ENCODE measurements at places on chromosomes 13 and 19.

GRCh38 chr19:7492558-7492957, 3.7 kb upstream of the PEX11G start:
- DNase-seq, result no peak

DNA sequence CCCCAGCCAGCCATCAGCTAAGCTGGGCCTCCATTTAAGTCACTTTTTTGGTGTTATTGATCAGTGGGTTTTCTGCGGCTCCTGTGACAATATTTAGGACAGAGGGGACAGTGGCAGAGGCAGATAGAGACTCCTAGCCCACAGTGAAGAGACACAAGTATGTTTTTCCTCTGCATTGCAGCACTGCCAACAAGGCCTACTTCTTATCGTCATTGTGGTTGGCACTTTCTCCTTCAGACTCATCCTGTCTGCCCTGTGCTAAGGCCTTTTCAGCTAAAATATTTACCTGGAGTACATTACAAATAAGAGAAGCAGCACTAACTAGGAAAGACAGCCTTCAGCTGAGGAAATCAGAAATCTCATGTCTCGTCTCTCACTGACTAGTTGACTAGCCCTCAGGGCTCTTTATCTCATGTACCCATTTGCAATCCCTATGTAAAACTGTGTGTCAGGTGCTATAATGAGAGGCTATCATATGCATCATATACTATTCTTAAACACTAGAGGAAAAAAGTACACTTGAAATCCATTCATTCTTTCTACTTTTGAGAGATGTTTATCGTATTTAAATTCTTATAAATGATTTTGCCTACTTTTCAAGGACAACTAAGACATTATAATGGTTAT, 62.2 kb downstream of the ZAR1L start:
- no peak for DNase-seq

GRCh38 chr19:6527893-6528543, 2.8 kb upstream of the TNFSF9 start:
- no peak for DNase-seq

DNA sequence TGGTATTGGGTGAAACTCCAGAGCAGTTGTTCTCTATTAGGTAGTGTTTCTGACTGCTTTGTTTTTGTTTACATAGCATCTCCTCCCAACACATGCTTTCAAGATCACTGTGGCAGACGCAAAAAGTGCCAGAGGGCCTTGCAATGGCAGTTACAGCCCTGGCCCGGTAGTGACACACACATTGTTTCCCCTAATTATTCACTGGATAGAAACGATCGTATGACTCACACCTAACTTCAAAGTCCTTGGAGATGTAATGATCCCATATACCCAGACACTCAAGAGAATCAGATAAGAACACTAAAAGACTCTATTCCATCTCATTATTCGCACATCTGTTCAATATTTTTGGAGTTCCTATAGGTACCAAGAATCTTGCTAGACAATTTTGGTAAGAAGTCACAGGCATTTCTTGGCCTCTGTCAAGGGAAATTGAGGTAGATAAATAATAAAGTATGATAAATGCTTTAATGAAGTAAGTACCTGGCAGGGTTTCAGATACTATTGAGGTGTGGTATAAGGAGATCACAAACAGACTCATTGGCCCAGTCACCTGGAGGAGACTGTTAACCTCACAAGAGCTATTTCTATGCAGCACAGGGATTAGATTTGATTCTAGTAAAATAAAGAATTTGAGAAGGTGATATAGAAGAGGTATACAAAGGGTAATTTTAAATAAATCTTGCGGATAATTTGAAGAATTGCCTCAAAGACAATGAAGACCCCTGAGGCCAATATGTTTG, 485.3 kb downstream of the SLITRK6 start:
- DNase-seq, result no peak

DNA sequence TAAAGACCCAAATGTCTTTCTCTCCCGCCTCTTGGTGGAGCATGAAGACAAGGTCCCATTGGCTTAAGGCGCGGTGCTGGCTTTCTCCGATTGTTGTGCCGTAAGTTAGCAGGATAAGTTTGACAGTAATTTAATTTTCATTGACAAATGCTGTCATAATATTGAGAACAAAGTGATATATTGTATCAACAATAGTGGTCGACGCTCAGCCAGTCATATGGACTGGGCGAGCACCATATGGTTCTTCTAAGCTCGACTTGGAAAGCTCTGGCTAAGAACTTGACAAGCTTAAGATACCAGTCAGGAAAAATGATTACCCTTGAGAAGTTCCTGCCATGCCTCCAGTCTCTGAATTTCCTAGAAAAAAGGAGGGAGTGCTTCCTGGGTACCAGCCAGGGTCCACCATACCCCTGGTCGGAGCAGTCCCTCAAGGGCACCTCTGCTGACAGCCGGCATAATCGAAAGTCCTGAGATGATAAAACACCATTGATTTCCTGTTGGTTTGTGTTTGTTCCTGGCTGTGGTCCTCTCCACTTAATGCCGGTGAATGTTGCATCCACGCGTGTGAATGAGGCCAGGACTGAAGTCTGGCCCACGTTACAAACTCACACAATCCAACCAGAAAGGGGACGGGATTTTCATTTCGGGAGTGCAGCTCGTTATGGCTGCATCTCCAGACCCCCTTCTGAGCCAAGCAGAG, 262.1 kb downstream of the ZNF536 start:
- no peak for DNase-seq

DNA sequence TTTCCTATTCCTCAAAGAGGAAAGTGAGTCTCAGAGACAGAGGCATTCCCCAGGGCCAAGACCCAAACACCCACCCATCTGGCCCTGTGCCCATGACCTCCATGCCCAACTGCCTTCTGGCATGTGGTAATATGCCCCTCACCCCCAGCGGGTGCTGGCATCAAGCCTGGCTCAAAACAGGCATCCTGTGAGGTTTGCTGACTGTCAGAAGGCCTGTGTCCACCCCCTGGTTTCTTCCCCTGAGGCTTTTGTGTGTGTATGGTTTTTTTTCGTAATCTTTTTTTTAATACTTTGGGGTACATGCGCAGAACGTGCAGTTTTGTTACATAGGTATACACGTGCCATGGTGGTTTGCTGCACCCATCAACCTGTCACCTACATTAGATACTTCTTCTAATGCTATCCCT, 7.6 kb upstream of the KANK2 start:
- no peak for DNase-seq

DNA sequence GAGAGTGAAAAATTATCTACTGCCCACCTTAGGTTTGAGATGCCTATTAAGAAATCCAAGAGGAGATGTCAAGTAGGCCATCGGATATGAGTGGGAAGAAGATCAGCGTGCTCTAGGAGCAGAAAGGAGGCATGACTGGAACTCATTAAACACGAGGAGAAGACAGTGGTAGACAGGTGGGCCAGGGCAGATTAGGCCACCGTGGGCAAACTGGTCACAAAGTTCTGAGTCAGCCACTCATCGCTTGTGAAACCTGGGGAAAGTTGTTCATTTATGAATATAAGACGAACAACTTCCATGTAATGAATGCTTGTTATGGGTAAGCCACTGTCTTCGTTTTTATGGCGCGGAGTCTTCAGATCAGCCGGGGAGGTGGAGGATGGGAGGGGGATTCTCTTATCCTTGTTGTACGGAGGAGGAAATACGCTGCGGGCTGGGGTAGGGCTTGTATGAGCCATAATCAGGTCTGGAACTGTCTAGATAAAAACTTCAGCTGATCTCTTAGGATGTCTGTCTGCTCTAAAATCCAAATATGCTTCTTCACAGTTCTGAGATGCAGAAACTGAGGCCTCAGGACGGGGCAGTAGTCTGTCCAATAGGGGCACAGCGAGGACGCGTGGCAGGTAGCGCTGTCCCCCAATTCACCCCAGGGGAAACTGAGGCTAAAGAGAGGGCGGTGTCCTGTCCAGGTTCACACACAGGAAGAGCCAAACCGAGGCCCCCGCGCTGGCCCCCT, 1.1 kb upstream of the ZNF444 start:
- no peak for DNase-seq

GRCh38 chr19:11092181-11092538, 2.9 kb downstream of the LDLR start:
- DNase-seq, result no peak

DNA sequence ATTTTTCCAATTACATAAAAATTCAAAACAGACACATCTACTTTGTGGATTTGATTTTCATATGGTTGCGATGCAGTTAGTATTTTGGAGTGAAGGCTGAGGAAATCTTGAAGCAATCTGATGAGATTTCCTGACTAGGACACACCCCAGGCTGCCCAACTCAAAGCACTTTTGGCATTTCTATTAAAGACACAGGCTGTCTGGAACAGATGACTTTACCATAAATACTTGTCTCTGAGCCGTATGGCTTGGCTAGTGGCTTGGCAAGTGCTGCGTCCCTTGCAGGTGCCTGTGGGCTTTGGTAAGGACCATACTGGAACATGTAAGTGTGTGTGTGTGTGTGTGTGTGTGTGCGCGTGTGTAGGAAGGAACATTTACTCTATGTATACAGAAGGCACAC, 218.8 kb downstream of the FGF9 start:
- no peak for DNase-seq

- DNase-seq, result no peak
Measured at GRCh38 chr13:84865783-84866221, 933.4 kb downstream of the SLITRK6 start.

- DNase-seq, result no peak
Measured at GRCh38 chr13:64274481-64275217, 2859.0 kb upstream of the PCDH20 start.

- DNase-seq, result no peak
Measured at GRCh38 chr19:19542507-19542906, 4.4 kb downstream of the CILP2 start.

DNA sequence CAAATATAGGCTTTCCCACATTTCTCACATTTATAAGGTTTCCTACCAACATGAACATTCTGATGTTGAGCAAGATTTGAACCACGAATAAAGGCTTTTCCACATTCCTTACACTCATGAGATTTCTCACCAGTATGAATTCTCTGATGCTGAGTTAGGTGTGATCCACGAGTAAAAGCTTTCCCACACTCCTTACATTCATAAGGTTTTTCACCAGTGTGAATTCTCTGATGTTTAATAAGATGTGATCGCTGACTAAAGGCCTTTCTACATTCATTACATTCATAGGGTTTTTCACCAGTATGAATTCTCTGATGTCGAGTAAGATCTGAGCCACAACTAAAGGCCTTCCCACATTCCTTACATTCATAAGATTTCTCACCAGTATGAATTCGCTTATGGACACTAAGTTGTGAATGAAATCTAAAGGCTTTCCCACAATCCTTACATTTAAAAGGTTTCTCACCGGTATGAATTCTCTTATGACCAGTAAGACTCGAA, 19.0 kb downstream of the ZNF790 start:
- DNase-seq, result no peak

GRCh38 chr19:4183967-4184717, 1.7 kb downstream of the ANKRD24 start:
- peak; percentile 66 for DNase-seq

DNA sequence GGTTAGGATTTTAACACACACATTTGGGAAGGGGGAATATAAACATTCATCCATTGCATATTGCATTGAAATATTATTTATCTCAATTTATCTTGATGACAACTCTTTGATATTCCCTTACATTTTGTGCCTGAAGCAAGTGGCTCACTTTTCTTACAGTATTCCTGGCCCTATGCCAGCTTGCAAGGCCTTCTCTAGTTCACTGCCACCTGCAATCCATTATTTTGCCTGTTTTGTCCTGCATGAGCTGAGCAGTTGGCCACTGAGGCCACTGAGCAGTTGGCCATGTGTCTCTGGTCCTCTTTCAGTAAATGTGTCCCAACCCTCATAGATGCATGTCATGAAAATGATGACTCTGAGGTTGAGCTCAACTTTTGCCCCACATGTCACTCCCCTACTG, 49.8 kb downstream of the CBY2 start:
- DNase-seq, result no peak

DNA sequence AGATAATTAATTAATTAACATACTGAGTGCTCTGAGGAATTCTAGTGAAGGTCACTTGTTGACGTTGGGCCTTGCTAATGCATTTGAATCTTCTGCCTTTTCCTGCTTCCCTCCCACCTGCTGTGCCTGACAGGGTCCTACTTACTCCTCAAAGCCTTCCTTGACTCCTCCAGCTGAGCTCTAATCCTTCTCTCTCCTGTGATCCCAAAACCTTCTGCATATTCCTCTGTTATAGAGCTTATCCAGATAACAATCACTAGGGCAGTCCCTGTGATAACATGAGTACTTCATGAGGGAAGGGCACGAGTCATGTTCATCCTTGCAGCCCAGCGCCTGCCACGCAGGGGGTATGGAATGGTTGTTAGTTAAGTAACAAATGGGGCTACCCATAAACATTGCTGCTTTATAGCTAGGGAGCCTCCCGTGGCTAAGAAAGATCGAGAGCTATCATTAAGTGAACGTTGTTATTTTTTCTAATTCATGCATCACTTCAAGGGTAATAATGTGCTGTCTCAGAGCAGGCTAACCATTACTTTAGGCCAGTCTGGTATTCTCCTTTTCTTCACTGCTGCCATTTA, 19.1 kb upstream of the SPATA13 start:
- no peak for DNase-seq

DNA sequence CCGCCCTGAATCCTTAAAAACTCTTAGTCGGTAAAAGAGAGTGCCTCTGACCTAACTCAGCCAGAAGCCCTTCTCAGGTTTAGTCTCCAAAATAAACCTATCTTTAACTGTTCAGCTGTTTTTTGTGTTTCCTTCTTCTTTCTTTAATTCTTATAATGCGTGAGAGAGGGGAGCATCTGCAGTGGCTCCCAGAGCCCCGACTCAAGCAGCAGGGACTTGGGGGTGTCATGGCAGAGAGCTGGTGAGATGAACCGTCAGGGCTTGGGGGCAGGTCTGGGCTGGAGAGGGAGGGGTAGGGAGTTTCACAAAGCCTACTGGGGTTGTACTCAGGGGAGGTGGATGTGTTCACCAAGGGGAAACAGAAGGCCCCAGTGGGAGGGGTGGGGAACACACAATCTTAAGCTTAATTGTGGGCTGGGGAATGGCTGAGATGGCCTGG, 16.8 kb upstream of the SIGLEC6 start:
- no peak for DNase-seq

GRCh38 chr13:109743706-109744453, 42.5 kb downstream of the IRS2 start:
- peak; percentile 36 for DNase-seq
